ENCODE measurements at places on chromosomes 2 and 18. TPM values are rescaled to one million over a fixed set of nuclear protein-coding genes. Genes with fewer than 3 reads are reported as not detected.

- DNase-seq, result no peak
Measured at GRCh38 chr2:121096611-121097010, 188.4 kb downstream of the TFCP2L1 start.

DNA sequence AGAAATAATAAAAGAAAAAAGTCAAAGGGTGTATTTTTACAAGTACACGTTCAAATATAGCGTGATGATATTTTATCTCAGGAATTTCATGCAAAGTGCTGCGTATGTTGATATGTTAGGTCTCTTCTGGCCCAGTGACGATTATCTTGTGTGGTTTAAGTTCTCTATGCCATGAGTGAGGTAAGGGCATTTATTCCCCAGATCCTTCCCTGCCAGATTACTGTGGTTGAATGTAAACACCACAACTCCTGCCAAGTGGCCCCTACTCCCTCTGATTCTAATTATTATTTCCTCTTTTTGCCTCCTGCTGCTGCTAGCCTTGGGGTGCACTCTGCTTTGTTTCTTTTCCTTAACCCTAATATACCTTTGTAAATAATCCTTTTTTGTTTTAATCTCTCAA lies 12.2 kb downstream of the SCN2A start:
- DNase-seq, result no peak

Gene MEP1B
- polyA plus RNA-seq, result 0.13 TPM

Gene COL6A3
- 0.03 TPM for polyA plus RNA-seq

DNA sequence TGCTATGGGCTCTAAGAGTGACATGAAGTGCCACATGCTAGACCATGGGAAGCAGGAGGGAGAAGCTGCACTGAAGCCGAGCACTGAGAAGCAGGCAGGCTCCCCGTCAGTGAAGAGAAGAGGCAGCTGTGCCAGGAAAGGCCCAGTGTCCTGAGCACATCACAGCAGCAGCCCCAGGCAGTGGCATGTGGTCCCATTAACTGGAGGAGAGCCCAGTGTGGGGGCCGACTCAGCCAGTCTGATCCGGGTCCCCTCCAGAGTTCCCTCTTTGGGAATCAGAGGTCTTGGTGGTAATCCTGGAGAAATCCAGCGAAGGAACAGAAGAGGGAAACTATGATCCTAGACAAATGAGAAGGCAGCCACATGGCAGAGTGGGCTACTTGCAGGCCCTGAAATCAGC lies 96.7 kb upstream of the ACAA2 start:
- DNase-seq, result no peak

Gene RIT2
- polyA plus RNA-seq, result not detected
